ENCODE measurements at places on chromosomes 11 and 22.

- DNase-seq = no peak
These were observed 7.9 kb upstream of the MACROD1 start for GRCh38 chr11:64173616-64174355.

- DNase-seq = no peak
These were observed 1.3 kb downstream of the PACSIN2 start for GRCh38 chr22:43013355-43014315.

DNA sequence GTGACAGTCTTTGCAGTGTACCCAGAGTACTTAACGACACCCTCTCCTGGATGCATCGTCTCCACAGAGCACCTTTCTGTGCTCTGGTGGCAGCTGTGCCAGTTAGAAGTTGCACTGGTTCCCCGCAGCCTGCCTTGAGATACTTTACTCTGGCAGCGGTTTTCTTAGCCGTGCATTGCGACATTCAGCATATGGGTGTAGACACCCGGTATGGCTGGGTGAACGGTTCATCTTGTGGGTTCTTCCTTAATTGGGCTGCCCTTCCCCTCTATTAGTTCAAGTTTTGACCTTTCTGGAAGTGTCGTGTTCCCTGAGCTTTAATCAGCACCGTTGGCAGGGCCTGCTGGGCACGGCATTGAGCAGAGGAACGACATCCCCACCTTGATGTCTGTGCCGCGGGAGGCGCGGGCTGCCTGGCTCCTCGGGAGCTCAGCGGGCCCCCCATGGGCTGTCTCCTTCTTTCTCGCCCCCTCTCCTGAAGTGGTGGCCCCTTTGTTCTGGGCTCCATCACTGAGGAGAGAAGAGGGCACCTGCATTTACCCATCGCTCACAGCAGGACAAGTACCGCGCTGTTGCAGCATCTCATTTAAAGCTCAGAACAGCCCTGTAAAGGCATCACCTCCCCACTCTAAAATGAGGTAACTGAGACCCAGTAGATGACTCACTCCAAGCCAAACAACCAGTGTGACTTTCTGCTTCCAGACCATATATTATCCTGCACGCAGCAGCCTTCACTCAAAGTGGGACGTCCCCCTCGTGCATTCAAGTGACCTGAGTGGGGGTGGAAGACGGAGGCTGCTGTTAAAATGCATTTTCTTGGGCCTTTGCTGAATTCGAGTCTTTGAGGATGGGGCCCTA lies 13.3 kb downstream of the FAM83F start:
- no peak for DNase-seq

- DNase-seq = no peak
These were observed 59.0 kb downstream of the C22orf31 start for GRCh38 chr22:29002603-29003002.

DNA sequence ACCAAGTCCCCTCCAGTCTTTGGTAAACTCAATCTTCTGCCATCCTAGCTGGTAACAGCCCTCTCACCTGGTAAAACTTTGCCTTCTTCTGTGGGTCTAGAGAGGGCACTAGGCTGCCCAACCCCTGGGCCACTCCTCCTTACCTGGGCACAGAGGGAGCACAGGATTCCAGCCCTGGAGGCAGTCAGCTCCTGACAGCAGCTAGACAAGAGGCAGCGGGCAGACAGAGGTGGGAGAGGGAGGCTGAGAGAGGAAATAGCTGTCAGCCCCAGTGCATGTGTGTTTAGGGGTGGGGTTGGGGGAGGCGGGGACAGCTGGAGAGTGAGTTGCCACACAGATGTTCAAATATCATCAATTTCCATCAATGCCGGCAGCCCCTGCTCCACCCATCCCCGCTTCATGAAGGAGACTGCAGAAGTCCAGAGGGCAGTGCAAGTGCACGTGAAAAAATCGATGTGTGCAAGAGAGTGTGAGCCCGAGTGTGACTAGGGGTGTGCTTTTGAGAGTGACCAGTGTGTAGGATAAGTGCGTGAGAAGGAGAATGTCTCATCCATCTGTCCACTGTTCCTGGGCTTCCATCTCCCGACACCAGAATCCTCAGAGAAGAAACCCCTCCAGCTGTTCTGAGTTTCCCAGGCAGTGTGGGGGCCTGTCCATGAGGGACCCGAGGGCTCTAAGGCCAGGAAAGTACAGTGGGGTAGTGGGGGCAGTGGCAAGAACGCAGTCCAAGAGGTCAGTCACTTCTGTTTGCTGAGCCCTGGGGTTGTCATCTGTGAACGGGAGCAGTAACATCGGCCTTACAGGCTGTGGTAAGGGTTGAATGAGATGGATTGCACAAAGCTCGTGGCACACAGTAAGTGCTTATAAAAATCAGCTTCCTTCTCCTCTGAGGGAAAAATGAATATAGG lies at the start of gene PTGDR2:
TSS of gene PTGDR2 (minus strand) at position 225 of the 908 bp plus-strand sequence. CDS start 2,228 bp downstream, outside the sequence.
- no peak for DNase-seq

DNA sequence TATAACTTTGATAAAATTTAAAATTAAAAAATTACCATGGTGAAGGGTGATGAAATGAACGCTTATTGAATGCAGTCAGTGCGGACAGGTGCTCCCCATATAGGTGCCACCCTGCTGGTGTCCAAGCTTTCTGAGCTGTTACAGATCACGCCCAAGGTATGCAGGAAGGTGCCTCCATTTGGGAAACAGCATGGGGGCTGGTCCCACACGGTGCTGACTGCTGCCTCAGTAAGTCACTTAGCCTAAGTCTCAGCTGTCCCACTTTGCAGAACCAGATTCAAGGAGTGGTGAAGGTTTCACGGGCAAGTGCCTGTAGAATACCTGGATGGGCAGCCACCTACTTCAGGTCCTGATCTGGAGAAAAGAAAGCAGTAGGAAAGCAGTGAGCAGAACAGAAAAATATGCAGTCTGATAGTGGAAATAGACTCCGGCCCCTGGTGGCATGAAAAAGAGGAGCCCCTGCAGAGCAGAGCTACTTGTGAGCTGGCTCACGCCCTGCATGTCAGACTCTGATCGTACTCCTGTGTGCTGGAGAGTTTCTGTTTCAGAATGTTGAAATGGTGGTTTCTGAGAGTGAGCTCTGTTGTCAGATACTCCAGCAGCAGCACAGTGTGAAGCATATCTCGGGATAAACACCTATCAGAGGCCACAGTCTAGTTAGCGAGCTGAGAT lies 33.2 kb downstream of the ADORA2A start:
- peak; percentile 34 for DNase-seq

DNA sequence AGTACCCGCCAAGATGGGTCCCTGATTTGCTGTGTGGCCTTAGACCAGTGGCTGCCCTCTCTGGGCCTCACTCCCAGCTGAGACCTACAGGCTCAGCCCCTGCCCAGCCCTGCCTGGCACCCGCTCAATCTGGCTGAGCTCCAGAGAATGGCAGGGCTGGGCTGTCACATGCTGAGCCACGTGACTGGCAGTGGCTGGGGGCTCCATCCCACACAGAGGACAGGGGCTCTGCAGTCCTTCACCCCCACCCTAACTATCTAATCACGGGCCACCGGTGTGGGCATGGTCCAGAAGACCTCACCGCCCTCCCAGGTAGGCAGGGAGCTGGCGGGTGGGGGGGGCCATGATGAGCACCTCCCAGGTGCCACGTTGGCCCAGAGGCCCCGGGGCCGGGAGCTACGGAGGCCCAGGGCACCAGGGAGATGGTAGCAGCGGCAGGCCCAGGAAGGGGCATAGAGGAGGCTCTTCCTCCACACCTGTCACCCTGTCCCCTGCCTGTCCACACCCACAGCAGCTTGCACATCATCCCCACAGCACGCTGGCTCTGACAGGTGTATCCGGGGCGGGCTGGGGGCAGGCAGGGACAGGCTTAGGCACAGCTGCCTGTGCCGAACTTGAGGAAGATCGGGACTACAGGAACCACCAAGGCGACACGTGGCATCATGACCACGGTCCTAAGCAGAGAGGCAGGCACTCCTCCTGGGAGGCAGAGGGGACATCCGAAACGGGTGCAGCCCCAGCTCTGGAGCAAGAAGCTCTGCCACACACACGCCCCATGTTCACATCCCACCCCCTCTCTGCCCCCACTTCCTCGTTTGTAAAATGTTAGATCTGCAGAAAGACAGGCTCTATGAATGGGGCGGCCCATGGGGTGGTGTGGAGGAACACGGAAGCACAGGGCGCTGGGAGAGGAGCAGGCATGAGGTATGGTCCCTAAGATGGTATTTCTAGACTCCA lies 1.5 kb upstream of the ALDH3B1 start:
- no peak for DNase-seq

- no peak for DNase-seq
These were observed 4.7 kb downstream of the PLAAT3 start for GRCh38 chr11:63609536-63609935.

- DNase-seq = no peak
These were observed at the start of gene MMP10 for GRCh38 chr11:102780491-102780918. Gene MMP10 (minus strand): TSS chr11:102780628. CDS start chr11:102780591, 37 bp downstream.

DNA sequence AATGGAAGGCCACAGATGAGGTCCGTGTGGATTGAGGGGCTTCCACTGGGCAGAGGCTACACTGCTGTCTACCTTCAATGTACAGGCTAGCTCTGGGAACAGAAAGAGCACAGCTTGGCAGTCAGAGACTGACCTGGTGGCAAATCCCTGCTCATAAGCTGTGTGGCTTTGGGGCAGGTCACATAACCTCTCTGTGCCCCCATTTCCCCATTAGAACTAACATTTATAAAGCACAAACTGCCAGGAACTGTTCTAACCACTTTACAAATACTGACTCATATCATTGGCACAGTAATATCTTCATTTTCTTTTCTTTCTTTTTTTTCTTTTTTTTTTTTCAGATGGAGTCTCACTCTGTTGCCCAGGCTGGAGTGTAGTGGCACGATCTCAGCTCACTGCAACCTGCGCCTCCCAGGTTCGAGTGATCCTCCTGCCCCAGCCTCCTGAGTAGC lies 3.1 kb downstream of the FOSL1 start:
- no peak for DNase-seq

DNA sequence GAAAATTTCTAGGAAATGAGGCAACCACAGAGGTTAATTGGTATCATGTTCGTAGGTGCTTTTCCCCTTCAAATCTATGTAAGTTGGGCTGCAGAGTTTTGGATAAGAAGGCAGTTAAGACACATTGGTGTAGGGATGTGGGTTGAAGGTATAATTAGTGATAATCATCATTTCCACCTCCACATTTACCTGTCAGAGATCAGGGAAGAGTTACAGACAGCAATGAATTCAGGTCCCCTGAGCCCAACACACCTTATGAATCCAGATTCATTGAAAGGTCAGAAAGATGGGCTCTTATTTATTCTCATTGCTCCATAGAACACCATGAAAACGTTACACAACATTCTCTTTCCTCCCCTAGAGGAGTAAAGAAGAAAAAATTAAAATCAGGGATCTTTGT lies 308.7 kb downstream of the C11orf87 start:
- DNase-seq = no peak

- peak; percentile 16 for DNase-seq
These were observed 9.9 kb downstream of the RGL4 start for GRCh38 chr22:23700706-23701105.

GRCh38 chr11:35463331-35463751 lies 44.0 kb upstream of the SLC1A2 start:
- DNase-seq = no peak

- DNase-seq = no peak
These were observed at the start of gene RFPL2 for GRCh38 chr22:32204856-32205722. Gene RFPL2 (minus strand): TSS chr22:32205073. CDS start chr22:32202451, 2,622 bp downstream.

DNA sequence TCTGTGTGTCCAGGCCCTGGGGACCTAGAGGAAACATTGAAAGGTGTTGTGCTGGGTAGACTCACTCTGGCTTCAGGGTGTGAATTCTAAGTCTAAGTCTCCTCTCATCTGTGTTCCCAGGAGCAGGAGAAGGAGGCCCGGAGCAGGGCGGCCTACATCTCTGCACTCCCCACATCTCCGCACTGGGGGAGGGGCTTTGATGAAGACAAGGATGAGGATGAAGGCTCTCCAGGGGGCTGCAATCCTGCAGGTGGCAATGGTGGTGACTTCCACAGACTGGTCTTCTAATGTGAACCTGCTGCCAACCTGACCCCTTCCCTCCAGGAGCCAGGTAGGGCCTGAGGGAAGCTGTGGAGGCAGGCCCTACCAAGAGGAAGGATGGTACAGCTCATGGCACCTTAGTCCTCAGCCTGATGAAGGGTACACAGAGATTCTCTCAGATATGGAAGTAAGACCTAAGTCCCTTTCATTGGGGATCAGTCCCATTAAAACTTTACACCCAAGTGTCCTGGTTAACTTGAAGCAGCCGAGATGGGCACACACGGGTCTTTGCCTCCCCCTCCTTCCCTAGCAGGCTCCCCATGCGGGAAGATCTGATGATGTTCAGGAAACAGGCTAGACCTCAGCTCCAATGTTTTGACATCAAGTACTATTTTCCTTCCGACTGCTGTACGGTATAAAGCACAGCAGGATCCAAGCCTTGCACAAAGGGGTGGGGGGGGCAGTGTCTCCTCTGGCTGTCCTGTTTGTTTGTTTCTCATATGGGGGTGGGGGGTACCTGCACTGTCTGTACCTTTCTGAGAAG lies 25.0 kb downstream of the USP35 start:
- no peak for DNase-seq

- DNase-seq = no peak
These were observed 6.8 kb downstream of the SAC3D1 start for GRCh38 chr11:65047581-65048422.

- no peak for DNase-seq
These were observed 5.6 kb upstream of the USP28 start for GRCh38 chr11:113880971-113881370.

GRCh38 chr11:3015796-3016195 lies 23.7 kb upstream of the NAP1L4 start:
- no peak for DNase-seq

- DNase-seq = no peak
These were observed 122.6 kb downstream of the IGLL1 start for GRCh38 chr22:23457380-23457985.

DNA sequence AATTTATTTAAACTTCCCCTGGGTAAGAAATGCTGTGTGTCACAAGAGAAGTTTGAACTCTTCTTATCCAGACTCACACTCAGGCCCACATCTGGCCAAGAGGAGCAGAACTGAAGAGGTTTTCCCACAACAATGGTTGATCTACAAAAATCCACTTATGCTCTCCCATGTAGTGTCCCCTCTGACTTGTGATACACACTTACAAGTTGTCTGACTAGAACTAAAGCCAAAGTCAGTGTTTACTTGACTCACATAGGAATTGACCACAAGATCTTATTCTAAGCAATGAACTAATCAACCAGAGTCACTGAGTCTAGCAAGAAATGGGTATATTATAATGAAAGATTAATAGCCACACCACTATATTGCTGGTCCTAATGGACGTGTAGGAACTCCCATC lies 133.0 kb downstream of the ATG16L2 start:
- no peak for DNase-seq

DNA sequence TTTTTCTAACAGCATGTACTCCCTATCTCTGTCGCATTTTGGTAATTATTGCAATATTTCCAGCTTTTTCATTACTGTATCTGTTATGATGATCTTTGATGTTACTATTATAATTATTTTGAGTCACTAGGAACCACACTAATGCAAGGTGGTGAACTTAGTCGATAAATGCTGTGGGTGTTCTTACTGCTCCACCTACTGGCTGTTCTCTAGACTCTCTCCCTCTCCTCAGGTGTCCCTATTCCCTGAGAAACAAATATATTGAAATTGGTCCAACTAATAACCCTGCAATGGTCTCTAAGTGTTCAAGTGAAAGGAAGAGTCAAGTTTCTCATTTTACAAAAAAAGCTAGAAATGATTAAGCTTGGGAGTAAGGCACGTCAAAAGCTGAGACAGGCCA lies 10.5 kb downstream of the ARL14EP start:
- no peak for DNase-seq
